Mesothelial cell of epicardium (in vitro differentiated cells): ENCODE measurements at places on chromosomes 2 and 18. TPM values are rescaled to one million over a fixed set of nuclear protein-coding genes. Genes with fewer than 3 reads are reported as not detected.

GRCh38 chr2:225465827-225466226 lies 66.3 kb downstream of the NYAP2 start:
- no peak for DNase-seq

EDAR gene
- 5.1 to 6.6 TPM (median 5.5 TPM) in 3 replicates for total RNA-seq

CNGA3 gene
- total RNA-seq, result not detected in 3 replicates

OXER1 gene
- 6.9 to 7.5 TPM (median 7.2 TPM) in 3 replicates for total RNA-seq

- DNase-seq, result no peak
Observed at GRCh38 chr2:70477441-70477844, 76.2 kb downstream of the TGFA start.

GRCh38 chr18:61736133-61736532 lies 156.7 kb downstream of the RNF152 start:
- no peak for DNase-seq

CDK15 gene
- 6.8 to 7.3 TPM (median 7.2 TPM) in 3 replicates for total RNA-seq

CAPN13 gene
- total RNA-seq, result 0.14 to 0.24 TPM in 2 of 3 replicates, not detected in the other

TMEM178A gene
- total RNA-seq, result 11.9 to 14.9 TPM (median 13.1 TPM) in 3 replicates
